Hindlimb muscle (tissue), 1 donor: ENCODE measurements at places on chromosomes 2 and 18. TPM values are rescaled to one million over a fixed set of nuclear protein-coding genes. Genes with fewer than 3 reads are reported as not detected.

- no peak for DNase-seq
These were observed 157.9 kb downstream of the ANKRD44 start for GRCh38 chr2:197152451-197153228.

DNA sequence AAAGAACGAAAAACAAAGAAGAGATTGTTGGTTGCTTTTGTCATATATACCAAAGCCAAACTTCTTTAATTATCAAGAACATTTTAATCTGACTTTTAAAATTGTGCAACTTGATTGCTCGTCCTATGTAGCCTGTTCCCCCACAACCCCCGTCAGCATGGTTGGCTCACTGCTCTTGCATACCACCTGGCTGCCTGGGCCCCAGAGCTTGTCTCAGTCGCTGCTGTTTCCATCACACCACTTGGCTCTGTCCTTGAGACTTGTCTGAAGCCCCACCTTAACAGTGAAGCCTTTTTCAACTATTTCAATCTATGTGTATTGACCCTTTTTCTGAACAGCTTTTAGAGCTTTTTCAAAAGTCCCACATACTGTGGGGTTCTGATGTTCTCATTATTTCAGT, 270.8 kb downstream of the ZNF407 start:
- no peak for DNase-seq

GRCh38 chr2:96907115-96908041, 37.5 kb upstream of the SEMA4C start:
- DNase-seq: peak; percentile 83

- no peak for DNase-seq
These were observed 256.6 kb downstream of the PIEZO2 start for GRCh38 chr18:10892786-10893185.

DNA sequence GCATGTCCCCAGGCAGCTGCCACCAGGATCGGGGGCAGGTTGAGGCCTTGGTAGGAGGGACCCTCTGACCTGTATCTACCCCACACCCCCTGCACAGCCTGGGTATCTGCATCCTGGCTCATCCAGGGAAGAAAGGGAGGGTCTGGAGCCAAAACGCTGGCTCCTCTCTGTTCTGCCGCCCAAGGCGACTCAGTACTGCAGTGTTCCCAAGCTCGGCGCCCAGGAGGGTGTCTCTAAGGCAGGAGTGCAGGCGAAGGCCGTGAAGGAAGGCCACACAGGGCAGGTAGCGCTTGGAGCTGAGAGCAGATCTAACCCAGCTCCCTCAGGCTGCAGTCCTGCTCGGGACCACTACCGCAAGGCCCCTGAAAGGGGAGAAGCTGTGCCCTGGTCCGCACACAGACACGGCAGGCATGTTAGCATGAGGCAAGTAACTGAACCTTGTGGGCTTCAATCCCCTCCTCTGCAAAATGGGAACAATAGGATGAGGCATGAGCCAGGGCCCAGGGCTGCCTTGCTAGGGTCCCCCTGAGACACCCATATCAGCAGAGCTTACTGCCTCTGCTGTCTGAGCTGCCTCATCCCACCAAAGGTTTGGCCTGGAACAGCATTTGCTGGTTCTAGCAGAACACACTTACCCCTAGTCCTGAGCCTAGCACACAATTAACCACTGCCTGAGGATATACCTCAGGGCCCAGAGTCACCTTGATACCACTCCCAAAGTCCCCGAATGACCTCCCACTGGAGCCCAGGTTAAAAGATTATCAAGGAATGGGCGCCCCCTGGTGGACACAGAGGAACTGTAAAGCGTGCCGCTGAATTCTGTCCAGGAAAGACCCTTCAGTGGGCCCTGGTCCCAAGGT, 6.5 kb downstream of the PTMA start:
- peak; percentile 57 for DNase-seq

DNA sequence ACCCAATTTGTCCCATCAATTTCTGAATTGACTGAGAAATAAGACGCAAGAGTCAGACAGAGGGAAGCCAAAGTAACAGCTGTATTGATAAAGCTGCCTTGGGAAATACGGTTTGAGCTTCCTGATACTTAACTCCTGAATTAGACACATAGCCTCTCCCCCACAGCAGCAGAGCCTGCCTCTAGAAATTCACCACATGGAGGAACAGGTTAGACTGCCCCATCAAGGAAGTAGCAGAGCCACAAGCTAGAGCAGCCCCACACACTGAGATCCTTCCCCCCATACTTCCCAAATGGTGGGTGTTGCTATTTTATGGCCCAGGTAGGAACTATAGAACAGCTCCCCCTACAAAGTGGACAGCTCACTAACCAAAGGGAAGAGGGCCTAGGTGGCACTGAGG, 220.0 kb downstream of the SMAD2 start:
- no peak for DNase-seq

- no peak for DNase-seq
These were observed 51.9 kb downstream of the SRD5A2 start for GRCh38 chr2:31528823-31529222.

GRCh38 chr2:123913143-123913735, 111.8 kb upstream of the CNTNAP5 start:
- no peak for DNase-seq

- DNase-seq: no peak
These were observed 1779.7 kb upstream of the CELF4 start for GRCh38 chr18:39345321-39345720.

- no peak for DNase-seq
These were observed 3.0 kb downstream of the SAP130 start for GRCh38 chr2:128024816-128025215.

- DNase-seq: no peak
These were observed 686.1 kb upstream of the SALL3 start for GRCh38 chr18:78293540-78293939.

DNA sequence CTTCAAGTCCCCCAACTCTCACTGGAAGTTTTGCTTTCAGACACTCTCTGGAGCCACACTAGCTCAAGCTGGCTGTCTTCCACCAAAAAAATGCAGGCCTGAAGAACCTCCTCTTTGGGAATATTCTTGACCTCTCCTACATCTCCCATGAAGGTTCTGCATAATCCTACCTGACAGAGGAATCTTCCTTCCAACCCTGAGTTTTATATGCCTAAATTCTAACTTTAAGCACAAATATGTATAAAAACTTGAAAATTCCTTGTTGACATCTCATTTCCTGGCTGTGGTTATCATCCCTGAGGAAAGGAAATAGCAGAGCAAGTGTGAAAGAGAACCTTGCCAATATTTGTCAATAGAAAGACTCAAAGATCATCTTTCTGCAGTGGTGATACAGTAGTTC, 249.0 kb downstream of the LPIN1 start:
- DNase-seq: peak; percentile 37

GRCh38 chr2:121897335-121897970, 142.0 kb downstream of the TSN start:
- no peak for DNase-seq

- no peak for DNase-seq
These were observed 37.0 kb downstream of the ROCK1 start for GRCh38 chr18:21074336-21075323.

- no peak for DNase-seq
These were observed 101.6 kb upstream of the COPS8 start for GRCh38 chr2:236984046-236984445.

DNA sequence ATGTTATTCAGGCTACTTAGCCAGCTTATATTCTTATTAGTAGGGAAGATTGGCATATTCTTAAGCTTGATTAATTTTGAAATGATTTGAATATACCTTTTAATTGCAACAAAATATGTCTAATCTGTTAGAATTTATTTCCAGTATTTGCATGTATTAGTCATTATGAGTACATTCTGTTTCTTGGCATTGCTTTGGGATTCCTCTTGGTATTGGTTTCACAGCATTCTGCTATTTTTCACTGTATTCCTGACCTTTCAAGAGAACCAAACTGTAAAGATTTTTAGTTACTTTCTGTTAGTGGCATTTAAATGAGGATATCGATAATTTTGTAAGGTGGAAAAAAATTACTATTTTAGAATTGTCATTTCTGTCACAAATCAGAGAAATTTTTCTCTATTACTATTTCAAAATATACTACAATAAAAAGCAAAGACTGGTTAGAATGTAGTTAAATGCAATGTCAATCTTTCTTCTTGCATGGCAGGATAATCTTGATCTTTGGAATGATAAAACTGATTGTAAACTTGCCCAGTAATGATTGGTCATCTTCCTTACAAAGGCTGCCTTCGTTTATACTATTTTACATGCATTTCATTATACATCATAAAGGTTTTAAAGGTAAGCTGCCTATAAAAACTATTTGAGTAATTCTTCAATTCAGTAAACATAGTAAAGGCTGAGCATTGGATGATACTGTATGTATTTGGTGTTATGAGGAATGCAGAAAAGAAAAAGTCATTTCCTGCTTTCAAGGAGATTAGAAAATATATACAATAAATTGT, 86.1 kb downstream of the SLC4A10 start:
- no peak for DNase-seq

GRCh38 chr2:158931572-158931971, 36.9 kb upstream of the TANC1 start:
- no peak for DNase-seq

- no peak for DNase-seq
These were observed 255.5 kb downstream of the MYO3B start for GRCh38 chr2:170433448-170433847.

GRCh38 chr2:193250389-193250788, 1055.7 kb upstream of the TMEFF2 start:
- no peak for DNase-seq

DNA sequence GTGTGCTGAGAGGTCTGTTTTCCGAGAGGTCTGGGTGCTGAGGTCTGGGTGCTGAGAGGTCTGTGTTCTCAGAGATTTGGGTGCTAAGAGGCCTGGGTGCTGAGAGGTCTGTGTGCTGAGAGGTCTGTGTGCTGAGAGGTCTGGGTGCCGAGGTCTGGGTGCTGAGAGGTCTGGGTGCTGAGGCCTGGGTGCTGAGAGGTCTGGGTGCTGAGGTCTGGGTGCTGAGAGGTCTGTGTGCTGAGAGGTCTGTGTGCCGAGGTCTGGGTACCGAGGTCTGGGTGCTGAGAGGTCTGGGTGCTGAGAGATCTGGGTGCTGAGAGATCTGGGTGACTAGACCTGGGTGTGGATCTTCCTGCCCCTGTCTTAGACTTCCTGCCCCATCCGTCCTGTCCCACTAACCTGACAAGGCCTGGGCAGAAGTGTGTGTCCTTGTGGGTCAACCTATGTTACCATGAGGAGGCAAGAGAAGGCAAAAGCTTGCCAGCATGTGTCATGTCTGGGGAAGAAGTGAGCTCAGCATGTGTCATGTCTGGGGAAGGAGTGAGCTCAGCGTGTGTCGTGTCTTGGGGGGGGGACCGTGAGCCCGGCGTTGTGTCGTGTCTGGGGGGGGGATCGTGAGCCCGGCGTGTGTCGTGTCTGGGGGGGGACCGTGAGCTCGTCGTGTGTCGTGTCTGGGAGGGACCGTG, 69.3 kb downstream of the KCNG2 start:
- DNase-seq: no peak

GRCh38 chr2:201273330-201273983, 13.1 kb downstream of the CASP8 start:
- no peak for DNase-seq

DNA sequence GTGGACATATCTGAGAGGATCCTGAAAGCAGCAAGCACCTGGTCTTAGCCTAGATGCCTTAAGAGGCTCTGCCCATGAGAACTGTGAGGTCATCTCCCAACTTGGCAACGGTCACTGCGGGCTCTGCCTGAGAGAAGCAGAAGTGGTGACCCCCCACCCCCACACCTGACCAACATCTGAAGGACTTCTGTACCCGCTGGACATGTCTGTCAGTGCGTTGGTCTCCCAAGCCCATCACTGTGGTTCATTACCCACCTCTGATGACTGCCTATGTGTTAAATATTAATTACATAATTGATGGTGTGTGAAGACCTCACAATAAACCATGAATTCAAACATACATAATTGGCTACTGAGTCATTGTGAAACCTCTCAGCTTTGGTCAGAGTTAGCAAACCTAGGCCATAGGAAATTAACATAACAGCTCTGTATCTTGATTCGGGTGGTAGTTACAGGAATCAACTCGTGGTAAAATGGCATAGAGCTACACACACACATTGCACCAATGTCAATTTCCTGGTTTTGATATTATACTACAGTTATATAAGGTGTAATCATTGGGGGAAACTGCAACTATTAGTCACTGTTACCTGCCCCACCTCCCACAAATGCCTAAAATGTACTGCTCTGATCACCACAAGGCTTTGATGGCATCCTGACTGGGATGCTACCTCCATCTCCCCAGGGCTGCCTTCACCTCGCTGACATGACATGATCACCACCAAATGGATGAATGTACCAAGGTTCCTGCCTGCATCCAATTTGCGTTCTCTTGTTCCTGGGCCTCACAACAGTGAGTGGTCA, 4.3 kb upstream of the GALNT1 start:
- DNase-seq: no peak

- DNase-seq: no peak
These were observed 16.4 kb upstream of the ABCB11 start for GRCh38 chr2:169047256-169048250.

DNA sequence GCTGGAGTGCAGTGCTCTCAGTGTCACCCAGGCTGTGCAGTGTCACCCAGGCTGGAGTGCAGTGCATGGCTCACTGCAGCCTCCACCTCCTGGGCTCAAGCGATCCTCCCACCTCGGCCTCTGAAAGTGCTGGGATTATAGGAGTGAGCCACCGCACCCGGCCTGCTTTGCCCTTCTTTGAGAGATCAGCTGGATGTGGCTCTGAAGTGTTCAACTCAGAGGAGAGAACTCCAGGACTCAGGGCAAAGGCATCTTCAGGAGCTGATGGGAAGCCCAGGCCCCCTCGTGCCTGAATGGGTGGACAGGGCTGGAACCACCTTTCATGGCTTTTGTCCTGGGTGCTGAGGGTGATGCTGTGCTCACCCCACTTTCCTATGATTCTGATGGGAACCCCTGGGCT, 52.0 kb upstream of the HAAO start:
- no peak for DNase-seq

- no peak for DNase-seq
These were observed 545 bp downstream of the GLI2 start for GRCh38 chr2:120736202-120736623.

The PLB1 gene
- polyA plus RNA-seq: 2.4 TPM

The IL1B gene
- 0.76 TPM for polyA plus RNA-seq

The PLCD4 gene
- polyA plus RNA-seq: 61.5 TPM

The RUFY4 gene
- 0.13 TPM for polyA plus RNA-seq

The IL1RL1 gene
- 0.41 TPM for polyA plus RNA-seq

The FAM124B gene
- 7.0 TPM for polyA plus RNA-seq

The ABCG8 gene
- 0.10 TPM for polyA plus RNA-seq

The SYT4 gene
- not detected for polyA plus RNA-seq

The BCL2 gene
- polyA plus RNA-seq: 16.0 TPM

The POTEI gene
- 0.04 TPM for polyA plus RNA-seq

The HEATR5B gene
- 14.3 TPM for polyA plus RNA-seq

The LINC00305 gene
- polyA plus RNA-seq: not detected

The PMS1 gene
- polyA plus RNA-seq: 24.4 TPM

The EN1 gene
- polyA plus RNA-seq: 8.3 TPM
